ENCODE measurements at places on chromosomes 11 and 22.

DNA sequence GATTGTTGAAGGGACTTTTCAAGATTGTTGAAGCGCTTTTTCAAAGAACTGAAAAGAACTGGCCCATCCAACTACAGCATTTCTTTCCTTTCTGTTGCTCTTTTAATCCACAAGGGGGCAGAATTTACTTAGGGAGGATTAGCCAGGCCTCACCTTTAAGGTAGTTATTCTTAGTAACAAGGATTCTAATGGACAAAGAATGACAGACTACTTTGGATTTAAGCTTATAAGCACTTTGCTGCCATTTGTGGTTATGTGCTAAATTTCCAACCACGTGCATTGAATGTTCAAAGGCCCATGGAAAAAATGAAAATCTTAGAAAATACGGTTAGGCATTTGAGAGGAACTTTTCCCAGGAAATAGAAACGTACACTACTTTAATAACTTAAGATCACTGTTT, 49.5 kb upstream of the HSPA8 start:
- DNase-seq = no peak

DNA sequence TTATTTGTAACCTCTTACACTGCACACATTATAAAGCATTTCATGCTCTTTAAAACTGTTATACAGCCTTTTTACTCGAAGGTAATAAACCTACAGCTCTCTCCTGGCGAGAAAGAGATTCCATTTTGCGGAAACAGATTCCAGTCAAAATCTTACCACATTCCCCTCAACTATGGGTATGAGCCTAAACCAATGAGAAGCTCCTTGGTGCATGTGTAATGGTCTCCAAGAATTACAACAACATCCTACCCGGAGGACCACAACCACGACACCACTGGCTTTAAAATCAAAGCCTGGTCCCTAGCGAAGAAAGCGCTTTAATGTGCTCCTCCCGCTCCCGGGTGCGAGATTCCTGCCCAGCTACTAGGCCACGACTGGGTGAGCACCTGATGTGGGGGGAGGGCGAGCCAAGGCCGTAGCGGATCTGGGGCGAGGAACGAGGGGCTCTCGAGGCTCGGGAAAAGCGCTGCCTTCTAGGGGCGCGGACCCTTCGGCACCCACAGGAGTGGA, 821 bp downstream of the CELF1 start:
- DNase-seq = peak; percentile 28

DNA sequence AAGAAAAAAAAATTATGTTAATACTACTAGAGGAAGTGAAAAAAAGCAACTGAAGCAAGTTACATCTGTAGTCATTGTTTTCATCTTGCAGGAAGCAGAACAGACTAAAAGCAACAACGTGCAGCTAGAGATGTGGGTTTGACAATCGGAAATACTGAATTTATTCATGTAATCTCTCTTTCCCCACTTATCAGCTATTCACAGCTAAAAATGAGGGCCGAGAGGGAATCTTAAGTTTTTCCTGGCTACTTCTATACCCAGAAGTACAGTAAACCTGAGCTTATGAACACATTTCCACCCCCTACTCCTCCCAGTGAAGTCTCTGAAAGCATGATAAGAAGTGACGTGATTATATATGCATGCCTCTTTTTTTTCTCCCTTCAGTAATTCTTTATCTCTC, 116.5 kb downstream of the SPON1 start:
- DNase-seq = no peak

- no peak for DNase-seq
These were observed 7.8 kb downstream of the FANCF start for GRCh38 chr11:22617868-22618267.

DNA sequence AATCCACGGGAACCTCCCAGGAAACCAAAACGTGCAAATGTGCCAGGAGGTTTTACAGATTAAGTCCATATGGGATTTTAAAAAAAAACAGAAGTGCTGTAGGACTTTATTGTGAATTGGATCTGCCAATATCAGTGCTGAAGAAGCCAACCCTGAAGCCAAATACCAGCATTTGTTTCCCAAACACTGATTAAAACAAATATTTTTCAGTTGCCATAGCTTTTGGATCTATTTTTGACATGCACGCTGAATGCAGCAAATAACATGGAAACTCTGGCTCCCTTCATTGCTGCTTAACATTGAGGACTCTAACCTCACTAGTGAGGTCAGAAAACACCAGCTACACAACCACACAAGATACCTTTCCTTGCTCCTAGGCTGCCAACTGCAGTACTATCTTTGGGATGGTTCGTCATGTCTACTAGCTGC, 28.4 kb upstream of the SIK2 start:
- DNase-seq = no peak

DNA sequence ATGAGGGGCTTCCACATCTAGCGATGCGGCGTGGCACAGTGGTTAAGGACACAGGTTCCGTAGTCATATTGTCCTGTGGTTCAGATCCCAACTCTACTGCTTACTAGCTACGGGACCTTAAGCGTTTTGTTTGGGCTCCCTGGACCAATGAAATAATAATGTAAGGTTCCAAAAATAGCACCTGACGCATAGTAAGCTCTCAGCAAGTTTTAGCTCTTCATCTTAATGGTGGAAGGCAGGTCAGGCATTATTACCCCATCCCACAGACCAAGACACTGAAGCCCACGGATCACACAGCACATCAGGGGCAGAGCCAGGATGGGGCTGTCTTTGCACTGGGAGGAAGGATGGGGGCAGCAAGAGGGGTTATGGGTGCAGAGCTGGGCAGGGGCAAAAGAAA, 13.0 kb downstream of the DNAJB13 start:
- DNase-seq = no peak

- no peak for DNase-seq
These were observed 29.8 kb upstream of the CREB3L1 start for GRCh38 chr11:46247659-46248058.

DNA sequence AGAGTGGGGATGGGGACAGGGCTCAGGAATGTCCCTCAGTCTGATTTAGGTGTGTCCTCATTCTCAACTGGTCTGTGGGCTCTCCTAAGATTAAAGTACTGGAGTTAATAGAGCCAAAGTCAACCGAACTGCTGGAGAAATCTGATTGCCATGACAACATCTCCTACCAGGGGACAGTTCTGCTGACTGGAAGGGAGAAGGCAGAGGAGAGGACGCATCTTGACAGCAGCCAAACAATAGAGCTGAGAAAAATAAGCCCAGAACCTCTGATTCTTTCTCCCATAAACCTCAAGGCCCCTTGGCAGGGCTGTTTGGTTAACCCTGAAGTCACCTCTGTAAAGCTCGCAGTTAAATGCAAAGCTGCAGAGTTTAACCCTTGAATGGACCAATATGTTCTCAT, 2.8 kb downstream of the KCTD14 start:
- no peak for DNase-seq

GRCh38 chr11:68841718-68842426, at the start of gene CPT1A:
CPT1A (minus strand) TSS chr11:68841916; CDS start chr11:68815474, 26,442 bp downstream.
- peak; percentile 62 for DNase-seq

DNA sequence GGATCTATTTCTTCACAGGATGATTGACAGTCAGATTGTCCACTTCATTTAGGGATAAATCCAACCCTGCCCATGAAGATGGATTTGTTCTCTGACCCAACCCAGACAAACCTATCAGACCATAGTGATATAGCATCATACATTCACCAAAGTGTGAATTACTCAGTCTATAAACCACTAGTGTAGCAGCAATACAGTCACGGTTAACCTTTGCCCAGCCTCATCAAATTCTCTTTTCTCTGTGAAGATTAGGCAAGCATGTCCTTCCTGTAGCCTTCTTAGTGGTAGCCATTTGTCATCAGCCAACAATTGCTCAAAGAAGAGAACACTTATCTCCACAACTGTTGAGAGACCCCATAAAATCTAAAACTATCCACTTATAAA, 14.4 kb upstream of the BIRC2 start:
- no peak for DNase-seq

DNA sequence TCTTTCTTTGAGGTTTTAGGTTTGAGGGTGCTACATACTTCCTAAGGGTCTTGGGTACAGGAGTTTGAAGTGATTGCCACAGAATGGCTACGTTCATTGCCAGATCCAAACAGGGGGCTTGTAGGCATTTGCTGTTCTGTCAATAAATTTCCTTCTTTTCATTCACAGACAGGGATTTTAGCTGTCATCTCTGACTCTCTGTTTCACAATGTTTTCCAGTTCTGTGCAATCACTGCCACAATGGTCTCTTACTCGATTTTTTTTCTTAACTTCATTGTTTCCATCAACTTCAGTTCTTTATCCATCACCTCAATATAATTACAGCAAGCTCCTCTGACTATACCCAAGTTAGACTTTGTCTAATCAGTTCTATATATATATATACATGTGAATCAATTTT, 6.2 kb upstream of the HBD start:
- no peak for DNase-seq

GRCh38 chr11:119284344-119285157, 32.4 kb downstream of the MCAM start:
- DNase-seq = no peak

GRCh38 chr22:22884888-22885840, 2.5 kb upstream of the IGLL5 start:
- DNase-seq = no peak

DNA sequence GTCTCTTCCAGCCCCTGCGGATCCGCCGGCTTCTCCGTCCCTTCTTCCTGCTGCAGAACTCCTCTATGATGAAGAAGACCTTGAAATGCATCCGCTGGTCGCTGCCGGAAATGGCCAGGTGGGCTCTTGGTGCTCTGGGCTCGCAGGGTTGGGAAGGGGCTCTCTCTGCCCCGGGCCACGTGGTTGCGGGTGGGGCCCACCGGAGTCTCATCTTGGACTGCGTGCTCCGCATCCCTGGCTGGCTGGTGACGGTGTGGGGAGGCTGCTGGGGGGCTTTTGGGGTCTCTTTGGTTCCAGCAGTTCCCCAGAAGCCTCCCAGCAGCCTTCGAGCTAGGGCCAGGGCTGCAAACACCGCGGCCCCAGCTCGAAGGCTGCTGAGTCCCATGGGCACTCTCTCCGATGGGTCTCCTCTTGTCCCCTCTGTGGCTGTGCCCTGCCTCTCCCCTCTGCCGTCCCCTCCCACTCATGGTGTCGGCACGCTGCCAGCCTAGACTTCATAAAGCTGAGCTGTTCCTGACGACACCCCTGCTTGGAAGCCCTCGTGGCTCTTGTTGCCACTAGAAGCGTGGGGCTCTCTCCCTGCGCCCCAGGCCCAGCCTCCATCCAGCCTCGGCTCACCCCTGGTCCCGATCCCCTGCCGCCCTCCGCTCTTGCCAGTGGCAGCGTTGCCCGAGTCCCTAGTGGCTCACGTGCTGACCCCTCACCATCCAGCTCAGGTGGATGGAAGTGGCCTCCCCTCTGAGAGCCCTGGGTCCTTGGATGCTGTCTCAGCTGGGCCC, 14.3 kb downstream of the TPCN2 start:
- no peak for DNase-seq

- no peak for DNase-seq
These were observed 61.8 kb downstream of the SNX19 start for GRCh38 chr11:130854483-130854882.

DNA sequence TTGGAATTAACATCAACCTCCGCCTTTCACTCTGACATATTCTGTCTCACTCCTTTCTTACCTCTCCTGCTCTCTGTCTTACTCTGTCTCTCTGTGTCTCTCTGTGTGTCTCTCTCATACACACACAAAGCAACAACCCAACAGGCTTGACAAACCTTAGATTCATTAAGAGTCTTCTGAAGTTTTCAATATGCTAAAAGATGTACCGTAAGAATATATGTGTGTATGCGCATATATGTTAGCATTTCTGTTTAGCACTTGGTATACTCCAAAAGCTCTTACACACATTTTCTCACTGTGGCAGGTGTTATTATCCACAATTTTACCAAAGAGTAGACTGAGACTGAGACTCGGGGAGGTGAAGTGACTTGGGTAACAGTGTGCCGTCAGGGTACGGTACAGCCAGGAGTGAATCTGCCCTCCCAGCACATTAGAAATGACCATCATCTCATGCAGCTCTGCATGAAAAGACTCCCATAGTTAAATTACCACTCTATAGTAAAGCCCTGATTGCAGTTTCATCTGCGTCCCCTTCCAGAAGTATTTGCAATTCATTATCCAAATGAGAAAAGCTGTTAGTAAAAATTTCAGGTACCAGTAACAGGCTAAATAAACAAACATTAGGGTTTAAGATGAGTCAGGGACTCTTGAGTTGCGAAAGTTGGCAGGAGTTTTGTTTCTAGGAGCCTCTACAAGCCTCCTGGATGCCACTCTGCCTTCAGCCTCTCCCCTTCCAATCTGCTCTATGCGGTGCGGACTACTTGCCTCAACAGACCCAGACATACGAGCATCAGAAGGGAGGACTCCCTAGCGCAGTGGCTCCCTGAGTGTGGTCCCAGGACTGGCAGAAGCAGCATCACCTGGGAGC, 195.2 kb upstream of the TMEM45B start:
- no peak for DNase-seq

- no peak for DNase-seq
These were observed 59.1 kb upstream of the SLC22A12 start for GRCh38 chr11:64531906-64532312.

DNA sequence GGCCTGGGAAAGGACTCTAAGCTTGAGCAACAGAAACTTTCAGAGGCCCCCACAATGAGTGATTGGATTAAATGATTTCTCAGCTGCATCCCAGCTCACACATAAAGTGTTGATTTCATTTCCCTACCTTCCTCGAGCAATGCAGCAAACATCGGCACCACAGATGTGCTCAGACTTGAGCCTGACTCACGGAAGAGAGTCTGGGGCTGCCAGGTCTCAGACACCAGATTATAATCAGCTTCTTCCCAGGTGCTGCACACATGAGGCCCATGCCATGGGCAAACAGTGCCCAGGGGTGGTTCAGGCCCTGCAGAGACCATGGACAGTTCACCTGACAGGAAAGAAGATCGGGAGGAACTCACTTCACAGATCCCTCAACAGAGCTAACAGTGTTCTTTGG, 226.6 kb upstream of the TENM4 start:
- DNase-seq = no peak

- DNase-seq = no peak
These were observed 375.0 kb downstream of the NTM start for GRCh38 chr11:131745405-131745804.

DNA sequence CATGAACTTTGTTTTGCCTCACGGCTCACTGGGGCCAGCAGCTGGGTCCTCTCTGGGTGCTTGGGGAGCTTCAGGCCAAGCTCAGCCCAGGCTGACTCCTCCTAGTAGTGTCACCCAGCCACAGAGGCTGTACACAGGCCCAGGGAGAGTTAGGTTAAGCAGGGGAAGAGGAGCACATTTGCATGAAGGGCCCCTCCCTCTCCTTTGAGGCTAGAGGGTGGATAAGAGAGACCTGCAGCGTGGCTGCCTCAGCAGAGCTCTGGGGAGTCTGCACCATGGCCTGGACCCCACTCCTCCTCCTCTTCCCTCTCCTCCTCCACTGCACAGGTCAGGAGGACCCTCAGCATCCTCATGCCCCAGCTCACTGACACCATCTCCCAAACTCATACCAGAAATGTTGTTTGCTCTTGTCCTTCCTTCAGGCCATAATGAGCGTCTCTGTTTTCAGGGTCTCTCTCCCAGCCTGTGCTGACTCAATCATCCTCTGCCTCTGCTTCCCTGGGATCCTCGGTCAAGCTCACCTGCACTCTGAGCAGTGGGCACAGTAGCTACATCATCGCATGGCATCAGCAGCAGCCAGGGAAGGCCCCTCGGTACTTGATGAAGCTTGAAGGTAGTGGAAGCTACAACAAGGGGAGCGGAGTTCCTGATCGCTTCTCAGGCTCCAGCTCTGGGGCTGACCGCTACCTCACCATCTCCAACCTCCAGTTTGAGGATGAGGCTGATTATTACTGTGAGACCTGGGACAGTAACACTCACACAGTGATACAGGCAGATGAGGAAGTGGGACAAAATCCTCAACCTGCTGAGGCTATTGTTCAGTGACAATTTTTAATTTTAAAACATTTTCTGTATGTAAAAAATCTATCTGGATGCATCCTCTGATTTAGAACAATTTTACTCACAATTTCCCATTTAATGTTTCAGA, 82.4 kb upstream of the VPREB1 start:
- DNase-seq = no peak

GRCh38 chr11:66614073-66614472, 2.4 kb upstream of the RBM14 start:
- no peak for DNase-seq
